ENCODE measurements at places on chromosomes 7 and 10.
A peak's percentile ranks its signal among the peaks of the same experiment; 100 is the strongest.

DNA sequence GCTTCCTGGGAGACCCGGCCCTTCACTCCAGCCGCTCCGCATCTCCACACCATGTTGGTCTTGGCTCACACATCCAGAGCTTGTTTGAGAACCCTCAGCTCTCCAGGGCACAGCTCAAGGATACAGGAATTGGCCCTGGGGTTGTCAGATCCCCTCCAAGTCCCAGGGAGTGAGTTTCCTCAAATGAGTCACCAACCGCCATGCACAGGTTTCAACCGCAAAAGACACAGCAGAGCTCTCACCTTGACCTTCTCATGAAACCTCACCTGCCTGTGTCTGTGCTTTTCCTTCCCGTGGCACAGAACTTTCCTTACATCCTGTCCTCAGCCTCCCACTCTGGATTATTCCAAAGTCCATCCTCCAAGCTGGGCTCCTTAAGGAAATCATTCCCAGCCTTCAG, 20.6 kb downstream of the AZGP1 start:
- DNase-seq = no peak
- no peak overlapping the region for H3K4me3 ChIP-seq
- H3K27me3 ChIP-seq = peaks cover 62% of the 10 kb centered on the region
- H3K36me3 ChIP-seq = no peaks in the 10 kb centered on the region
- H3K27ac ChIP-seq = no peak overlapping the region
- no peaks in the 10 kb centered on the region for H3K4me1 ChIP-seq

- H3K4me3 ChIP-seq = no peak overlapping the region
- peaks cover 22% of the 10 kb centered on the region for H3K36me3 ChIP-seq
- H3K27me3 ChIP-seq = no peaks in the 10 kb centered on the region
- no peaks in the 10 kb centered on the region for H3K4me1 ChIP-seq
- no peak for DNase-seq
Observed at GRCh38 chr7:102232611-102233286, 53.9 kb upstream of the SH2B2 start.

DNA sequence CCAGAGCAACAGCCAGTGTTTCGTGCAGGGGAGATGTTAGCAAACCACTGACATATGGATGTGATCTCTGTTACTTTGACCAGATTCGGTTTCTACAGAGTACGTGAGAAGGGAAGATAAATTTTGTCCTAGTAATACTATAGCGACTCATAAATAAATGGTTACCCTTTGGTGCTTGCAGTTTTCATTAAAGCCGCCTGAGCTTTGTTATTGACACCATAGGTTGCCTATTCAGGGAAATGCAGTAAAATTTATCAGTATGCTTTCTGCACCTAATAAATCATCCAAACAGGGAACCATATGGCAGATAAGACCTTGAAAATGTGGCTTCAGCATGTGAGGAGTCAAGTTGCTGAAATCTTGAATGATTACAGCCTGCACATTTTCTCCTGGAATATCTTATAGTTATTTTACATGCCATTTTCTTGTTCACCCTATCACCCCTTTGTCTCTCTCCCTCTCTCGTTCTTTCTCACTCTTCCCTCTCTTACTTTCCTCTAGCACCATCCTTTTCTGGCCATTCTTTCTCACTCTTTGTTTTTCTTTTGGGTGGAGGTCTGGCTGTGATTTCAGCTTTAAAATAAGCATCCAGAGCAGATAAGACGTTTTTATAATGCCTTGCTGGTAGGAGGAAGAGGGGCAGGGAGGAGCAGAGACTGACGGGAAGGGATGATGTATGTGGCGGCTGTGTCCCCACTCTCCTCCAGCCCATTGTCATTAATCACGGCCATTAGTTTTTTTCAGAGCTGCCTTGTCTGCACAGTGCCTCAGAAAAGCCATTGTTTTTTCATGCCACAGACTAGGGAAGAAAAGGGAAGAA, 182.5 kb downstream of the LRMDA start:
- H3K27ac ChIP-seq = no peak overlapping the region
- H3K4me3 ChIP-seq = no peak overlapping the region
- no peak for DNase-seq
- H3K4me1 ChIP-seq = no peaks in the 10 kb centered on the region
- no peaks in the 10 kb centered on the region for H3K27me3 ChIP-seq
- no peaks in the 10 kb centered on the region for H3K36me3 ChIP-seq

GRCh38 chr7:111212857-111213523, 122.1 kb downstream of the LRRN3 start:
- no peak overlapping the region for H3K4me3 ChIP-seq
- no peaks in the 10 kb centered on the region for H3K4me1 ChIP-seq
- no peak for DNase-seq
- no peaks in the 10 kb centered on the region for H3K36me3 ChIP-seq

- H3K36me3 ChIP-seq = peaks cover 7% of the 10 kb centered on the region
- H3K27me3 ChIP-seq = no peaks in the 10 kb centered on the region
- peak overlapping the region; percentile 68 for H3K4me3 ChIP-seq
- H3K4me1 ChIP-seq = peaks cover 21% of the 10 kb centered on the region
- H3K27ac ChIP-seq = peak overlapping the region; percentile 55
Observed at GRCh38 chr7:101816595-101817470, 593 bp upstream of the CUX1 start.

GRCh38 chr10:82982110-82982608, 1107.2 kb downstream of the NRG3 start:
- H3K27ac ChIP-seq = no peak overlapping the region
- DNase-seq = no peak
- H3K27me3 ChIP-seq = no peaks in the 10 kb centered on the region
- H3K4me3 ChIP-seq = no peak overlapping the region
- no peaks in the 10 kb centered on the region for H3K36me3 ChIP-seq
- no peaks in the 10 kb centered on the region for H3K4me1 ChIP-seq

GRCh38 chr10:11329062-11329673, 282.3 kb downstream of the USP6NL start:
- peaks cover 85% of the 10 kb centered on the region for H3K36me3 ChIP-seq
- H3K4me3 ChIP-seq = no peak overlapping the region
- H3K4me1 ChIP-seq = peaks cover 34% of the 10 kb centered on the region
- no peaks in the 10 kb centered on the region for H3K27me3 ChIP-seq

DNA sequence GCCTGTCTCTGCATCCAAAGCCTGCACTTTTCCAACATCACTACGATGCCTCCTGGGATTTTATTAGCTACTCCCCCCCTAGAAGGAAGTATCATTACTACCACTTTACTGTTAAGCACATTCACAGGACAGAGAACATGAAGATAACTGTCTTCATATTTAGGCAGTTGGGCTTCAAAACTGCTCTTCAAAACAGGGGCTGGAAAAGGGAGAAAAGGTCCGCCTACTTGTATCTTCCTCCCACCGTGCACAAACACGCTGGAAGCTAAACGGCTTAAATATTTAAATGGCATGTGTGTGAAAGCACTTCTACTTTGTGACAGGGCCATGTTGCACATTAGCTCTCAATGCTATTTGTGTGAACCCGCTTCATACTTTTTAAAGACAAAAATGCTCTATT, 999 bp downstream of the ITIH5 start:
- peaks cover 80% of the 10 kb centered on the region for H3K27me3 ChIP-seq
- no peak for DNase-seq
- peak overlapping the region; percentile 69 for H3K4me3 ChIP-seq
- no peak overlapping the region for H3K27ac ChIP-seq
- peaks cover 12% of the 10 kb centered on the region for H3K4me1 ChIP-seq
- H3K36me3 ChIP-seq = no peaks in the 10 kb centered on the region

GRCh38 chr7:120996333-120996987, 7.9 kb downstream of the CPED1 start:
- H3K27ac ChIP-seq = no peak overlapping the region
- DNase-seq = no peak
- H3K36me3 ChIP-seq = no peaks in the 10 kb centered on the region
- H3K4me1 ChIP-seq = peaks cover 14% of the 10 kb centered on the region
- no peak overlapping the region for H3K4me3 ChIP-seq
- peaks cover 51% of the 10 kb centered on the region for H3K27me3 ChIP-seq

GRCh38 chr7:40850017-40850416, 715.2 kb downstream of the SUGCT start:
- H3K4me1 ChIP-seq = no peaks in the 10 kb centered on the region
- no peak overlapping the region for H3K4me3 ChIP-seq
- H3K27ac ChIP-seq = no peak overlapping the region
- no peaks in the 10 kb centered on the region for H3K36me3 ChIP-seq

DNA sequence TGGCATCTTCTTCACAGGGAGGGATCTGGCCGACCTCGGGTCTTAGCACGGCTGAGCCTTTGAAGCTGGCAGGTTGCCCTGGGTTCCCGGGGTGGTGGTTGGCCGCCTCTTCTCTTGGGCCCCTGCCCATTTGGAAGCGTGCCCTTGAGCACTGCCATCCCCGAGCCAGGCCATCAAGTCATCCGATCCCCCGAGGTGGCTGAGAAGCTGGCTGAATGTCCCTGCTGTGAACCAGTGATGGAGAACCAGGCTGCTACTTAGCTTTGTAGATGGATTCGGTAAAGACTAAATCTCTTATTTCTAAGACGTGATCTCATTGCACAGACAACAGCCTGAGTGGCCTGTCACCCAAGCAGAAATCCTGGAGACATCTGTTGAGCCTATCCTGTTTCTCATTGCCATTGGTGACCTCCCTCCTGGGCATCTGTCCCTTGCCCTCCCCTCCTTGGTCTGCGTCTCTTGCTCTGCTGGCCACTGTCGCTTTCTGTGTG, 74.3 kb downstream of the GRK5 start:
- peaks cover 58% of the 10 kb centered on the region for H3K4me1 ChIP-seq
- DNase-seq = no peak
- no peak overlapping the region for H3K27ac ChIP-seq
- no peak overlapping the region for H3K4me3 ChIP-seq

DNA sequence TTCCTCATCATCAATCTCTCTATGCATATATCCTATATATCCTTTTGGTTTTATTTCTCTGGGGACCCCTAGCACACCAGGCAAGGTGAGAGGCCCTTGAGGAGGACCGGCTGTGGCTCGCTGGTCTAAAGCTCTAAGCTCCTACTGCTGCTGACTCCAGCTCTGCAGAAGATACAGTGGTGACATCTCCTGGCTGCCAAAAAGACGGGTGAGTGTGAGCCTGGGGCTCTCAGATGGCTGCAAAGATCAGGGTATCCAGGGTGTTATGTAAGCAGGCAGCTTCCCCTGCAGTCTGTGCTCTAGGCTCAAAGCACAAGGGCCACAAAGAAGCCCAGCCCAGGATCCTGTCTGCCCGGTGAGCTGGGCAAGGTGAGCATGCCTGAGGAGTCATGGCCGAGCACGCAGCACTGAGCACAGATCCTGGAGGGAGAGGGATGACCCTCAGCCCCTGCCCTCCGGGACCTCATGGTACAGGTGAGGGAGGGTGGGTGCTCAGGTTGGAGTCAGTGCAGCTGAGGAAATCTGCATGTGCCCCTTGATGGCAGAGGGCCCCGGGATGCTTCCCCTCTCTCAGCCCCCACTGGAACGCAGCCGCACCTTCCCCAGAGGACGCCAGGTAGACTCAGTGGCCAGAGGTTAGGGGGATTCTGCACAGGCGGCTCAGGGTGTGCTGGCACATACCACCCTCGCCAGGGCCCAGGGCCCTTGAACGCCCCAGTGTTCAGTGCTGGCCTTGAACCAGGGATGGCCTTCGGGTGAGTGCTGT, 95.4 kb upstream of the INSIG1 start:
- DNase-seq = no peak
- H3K4me1 ChIP-seq = peaks cover 22% of the 10 kb centered on the region
- no peaks in the 10 kb centered on the region for H3K27me3 ChIP-seq
- H3K4me3 ChIP-seq = no peak overlapping the region
- H3K27ac ChIP-seq = peak overlapping the region; percentile 42

- H3K36me3 ChIP-seq = no peaks in the 10 kb centered on the region
- no peak overlapping the region for H3K4me3 ChIP-seq
- no peak overlapping the region for H3K27ac ChIP-seq
- no peaks in the 10 kb centered on the region for H3K4me1 ChIP-seq
- H3K27me3 ChIP-seq = no peaks in the 10 kb centered on the region
Observed at GRCh38 chr10:115969591-115969990, 303.4 kb downstream of the GFRA1 start.

DNA sequence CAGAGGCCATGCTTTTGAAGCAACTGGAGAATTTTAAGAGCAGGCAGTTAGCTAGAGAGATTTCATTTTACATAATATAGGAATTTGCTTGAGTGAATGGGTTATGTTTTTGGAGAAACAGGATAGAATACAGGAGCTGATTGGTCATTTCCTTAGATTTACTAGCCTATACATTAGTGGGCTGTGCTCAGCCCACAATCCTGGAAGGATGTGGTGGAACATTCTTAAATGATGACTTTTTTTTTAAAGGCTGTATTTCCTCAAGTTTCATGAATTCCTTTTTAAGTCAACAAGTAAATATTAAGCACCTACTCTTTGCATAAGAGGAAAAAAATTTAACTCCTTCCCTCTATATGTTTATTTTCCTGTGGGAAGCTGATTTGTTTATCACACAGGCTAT, 314.4 kb upstream of the BMPER start:
- no peak for DNase-seq
- peaks cover 2% of the 10 kb centered on the region for H3K36me3 ChIP-seq
- H3K27me3 ChIP-seq = no peaks in the 10 kb centered on the region
- no peak overlapping the region for H3K4me3 ChIP-seq
- H3K4me1 ChIP-seq = no peaks in the 10 kb centered on the region

GRCh38 chr7:113487925-113488731, 369.8 kb upstream of the SMIM30 start:
- H3K27me3 ChIP-seq = no peaks in the 10 kb centered on the region
- H3K4me3 ChIP-seq = no peak overlapping the region
- no peak for DNase-seq
- H3K36me3 ChIP-seq = no peaks in the 10 kb centered on the region
- no peaks in the 10 kb centered on the region for H3K4me1 ChIP-seq

Measured in central memory CD8-positive, alpha-beta T cell (primary cell).